CD4-positive, alpha-beta T cell treated with Interleukin-15 for 4 hours (primary cell): ENCODE measurements at places on chromosomes 7 and 10.

DNA sequence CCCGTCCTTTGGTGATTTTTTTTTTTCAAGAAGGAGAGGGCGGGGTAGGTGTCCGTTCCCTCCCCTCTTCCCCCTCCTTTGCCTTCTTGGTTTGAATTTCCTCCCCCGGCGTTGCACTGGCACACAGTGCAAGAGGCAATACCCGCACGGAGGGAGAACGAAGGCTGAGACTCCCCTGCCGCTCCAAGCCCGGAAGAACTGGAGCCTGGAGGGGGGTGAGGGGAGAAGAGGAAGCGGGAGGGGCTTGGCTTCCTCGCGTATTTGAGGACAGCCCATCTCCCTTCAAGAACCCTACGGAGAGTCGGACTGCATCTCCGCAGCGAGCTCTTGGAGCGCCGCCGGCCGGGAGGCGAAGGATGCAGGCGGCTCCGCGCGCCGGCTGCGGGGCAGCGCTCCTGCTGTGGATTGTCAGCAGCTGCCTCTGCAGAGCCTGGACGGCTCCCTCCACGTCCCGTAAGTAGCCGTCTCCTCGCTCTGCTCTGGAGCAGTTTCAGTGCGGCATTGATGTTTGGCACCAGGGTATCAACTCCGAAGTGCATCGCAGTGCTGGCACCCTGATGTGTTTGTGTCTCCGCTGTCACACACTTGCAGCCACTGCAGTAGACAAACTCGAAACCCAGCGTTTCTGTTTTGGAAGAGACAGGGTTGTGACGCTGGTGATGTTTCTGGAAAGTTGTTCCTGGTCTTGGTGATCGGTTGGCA, at the start of gene CNTNAP2:
CNTNAP2 (plus strand) TSS at position 281 of the 702 bp plus-strand sequence; CDS start at position 357, 76 bp downstream.
- no peak for DNase-seq

DNA sequence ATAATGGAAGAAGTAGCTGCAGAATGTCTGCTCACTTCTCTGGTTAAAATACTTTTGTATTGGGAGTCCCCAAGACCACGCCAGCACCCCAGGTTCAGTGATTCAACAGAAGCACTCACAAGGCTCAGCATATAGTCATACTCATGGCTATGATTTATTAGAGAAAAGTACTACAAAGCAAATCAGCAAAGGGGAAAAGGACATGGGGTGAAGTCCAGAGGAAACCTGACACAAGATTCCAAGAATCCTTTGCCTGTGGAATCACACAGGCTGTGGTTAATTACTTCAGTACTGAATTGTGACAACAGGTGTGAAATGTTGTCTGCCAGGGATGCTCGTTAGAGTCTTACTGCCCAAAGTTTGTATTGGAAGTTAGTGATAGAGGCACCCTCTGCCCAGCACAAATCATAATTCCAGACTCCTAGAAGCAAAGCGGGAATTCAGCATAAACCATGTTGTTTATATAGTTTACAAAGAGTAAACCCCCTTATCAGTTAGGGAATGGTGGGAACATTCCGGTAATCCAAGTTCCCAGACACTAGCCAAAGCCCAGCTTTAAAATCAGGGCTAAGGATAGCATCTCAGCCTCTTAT, 79.4 kb downstream of the HYCC1 start:
- DNase-seq: no peak

DNA sequence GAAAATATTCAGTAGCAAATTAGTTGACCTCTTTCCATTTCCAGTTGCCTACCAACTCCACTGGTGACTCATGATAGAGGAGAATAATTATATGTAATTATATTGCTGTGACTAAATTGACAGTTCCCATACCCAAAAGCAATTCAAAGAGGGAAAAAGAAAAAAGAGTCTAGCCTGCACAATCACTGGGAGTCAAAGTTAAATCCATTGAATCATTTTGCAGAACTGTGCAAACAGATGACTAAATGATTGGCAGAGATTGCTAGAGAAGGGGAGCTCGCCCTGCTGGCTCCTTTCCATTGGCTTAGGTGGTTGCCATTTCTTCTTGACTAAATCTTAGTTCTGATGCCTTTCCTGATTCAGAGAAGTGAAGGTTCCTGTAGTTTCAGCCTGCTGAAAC, 1228.6 kb upstream of the SORCS1 start:
- no peak for DNase-seq

GRCh38 chr10:75568450-75569130, 137.2 kb downstream of the LRMDA start:
- DNase-seq: no peak

DNA sequence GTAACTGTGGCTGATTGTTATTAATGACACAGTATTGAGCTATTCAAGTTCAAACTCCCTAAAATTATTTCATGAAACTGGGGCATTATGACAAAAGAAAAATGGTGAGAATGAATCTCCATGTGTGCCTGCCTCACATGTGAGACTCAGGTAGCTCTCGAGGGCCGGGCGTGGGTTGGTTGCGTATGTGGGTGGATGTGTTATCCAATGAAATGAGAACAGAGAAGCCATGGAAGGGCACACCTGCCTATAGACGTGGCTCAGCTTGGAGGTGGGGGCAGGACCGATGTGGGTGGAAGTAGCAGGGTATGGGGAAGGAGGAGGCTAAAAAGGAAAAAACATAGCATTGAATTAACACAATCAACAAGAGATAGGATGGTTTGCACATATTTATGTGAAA, 96.5 kb downstream of the AOAH start:
- DNase-seq: no peak

DNA sequence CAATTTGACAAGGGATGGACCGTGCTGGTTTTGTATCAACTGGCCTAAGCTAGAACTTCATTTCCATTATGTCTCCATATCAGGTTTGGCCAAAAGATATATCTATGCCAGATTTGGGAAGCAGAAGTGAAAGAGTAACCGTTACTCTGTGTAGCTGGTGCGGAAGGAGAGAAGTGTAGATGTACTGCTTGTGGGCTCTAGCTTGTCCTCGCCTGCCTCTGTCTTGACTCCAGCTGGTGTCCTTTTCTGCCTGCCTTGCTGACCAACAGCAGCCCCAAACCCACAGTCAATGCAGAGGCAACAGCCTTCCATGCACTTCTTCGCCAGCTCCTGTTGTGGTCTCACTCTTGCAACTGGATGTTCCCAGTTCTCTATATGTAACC, 128.5 kb downstream of the KIF20B start:
- no peak for DNase-seq

GRCh38 chr10:124465003-124465776, 3.6 kb downstream of the LHPP start:
- DNase-seq: peak; percentile 11

GRCh38 chr10:11986593-11987216, 55.9 kb downstream of the UPF2 start:
- DNase-seq: peak; percentile 65

GRCh38 chr10:28897617-28898464, 220.5 kb downstream of the BAMBI start:
- no peak for DNase-seq

GRCh38 chr7:149887311-149887710, 13.5 kb downstream of the ATP6V0E2 start:
- no peak for DNase-seq
